ENCODE measurements at places on chromosomes 13 and 19. TPM values are rescaled to one million over a fixed set of nuclear protein-coding genes. Genes with fewer than 3 reads are reported as not detected.

FGF21 gene
- total RNA-seq, result not detected

KLK2 gene
- total RNA-seq, result not detected

GRCh38 chr19:41792513-41793413 is 3.6 kb upstream of the CEACAM3 start:
- H3K27ac ChIP-seq, result no peak overlapping the region
- no peak overlapping the region for H3K4me3 ChIP-seq
- no peak for DNase-seq

GRCh38 chr13:38967446-38967845 is 23.2 kb downstream of the STOML3 start:
- DNase-seq, result no peak
- H3K4me1 ChIP-seq, result no peaks in the 10 kb centered on the region
- H3K27me3 ChIP-seq, result no peaks in the 10 kb centered on the region
- H3K4me3 ChIP-seq, result no peak overlapping the region
- no peak overlapping the region for H3K27ac ChIP-seq
- H3K36me3 ChIP-seq, result no peaks in the 10 kb centered on the region

PRR36 gene
- total RNA-seq, result 0.26 TPM

- no peak overlapping the region for H3K4me3 ChIP-seq
- DNase-seq, result no peak
- H3K4me1 ChIP-seq, result peaks cover 9% of the 10 kb centered on the region
- no peaks in the 10 kb centered on the region for H3K36me3 ChIP-seq
- no peak overlapping the region for H3K27ac ChIP-seq
- H3K27me3 ChIP-seq, result no peaks in the 10 kb centered on the region
Observed at GRCh38 chr13:27605099-27605498, 15.2 kb downstream of the LNX2 start.

- no peak for DNase-seq
- H3K27me3 ChIP-seq, result no peaks in the 10 kb centered on the region
- H3K36me3 ChIP-seq, result no peaks in the 10 kb centered on the region
- peaks cover 18% of the 10 kb centered on the region for H3K4me1 ChIP-seq
Observed at GRCh38 chr13:100129605-100130004, 40.7 kb downstream of the PCCA start.

DNA sequence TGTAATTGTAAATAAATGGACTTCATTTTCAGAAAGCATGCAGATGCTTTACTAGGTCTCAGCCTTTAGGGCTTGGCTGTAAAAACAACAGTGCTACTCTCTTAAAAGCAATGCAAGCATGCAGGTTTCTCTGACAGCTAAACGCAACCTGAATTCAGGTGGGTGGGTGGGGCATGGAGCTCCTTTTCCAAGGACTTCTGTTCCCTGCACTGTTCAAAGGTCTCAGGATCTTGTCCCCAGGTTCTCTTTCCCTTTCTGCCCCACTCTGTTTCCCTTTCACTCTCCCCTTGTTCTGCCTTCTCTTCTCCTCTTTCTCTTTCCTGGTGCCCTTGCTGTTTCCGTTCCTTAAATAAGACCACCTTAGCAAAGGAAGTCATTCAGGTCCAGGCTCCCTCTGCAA is 1527.5 kb upstream of the SLC10A2 start:
- no peaks in the 10 kb centered on the region for H3K36me3 ChIP-seq
- H3K27ac ChIP-seq, result no peak overlapping the region
- no peaks in the 10 kb centered on the region for H3K4me1 ChIP-seq
- H3K27me3 ChIP-seq, result no peaks in the 10 kb centered on the region

DNA sequence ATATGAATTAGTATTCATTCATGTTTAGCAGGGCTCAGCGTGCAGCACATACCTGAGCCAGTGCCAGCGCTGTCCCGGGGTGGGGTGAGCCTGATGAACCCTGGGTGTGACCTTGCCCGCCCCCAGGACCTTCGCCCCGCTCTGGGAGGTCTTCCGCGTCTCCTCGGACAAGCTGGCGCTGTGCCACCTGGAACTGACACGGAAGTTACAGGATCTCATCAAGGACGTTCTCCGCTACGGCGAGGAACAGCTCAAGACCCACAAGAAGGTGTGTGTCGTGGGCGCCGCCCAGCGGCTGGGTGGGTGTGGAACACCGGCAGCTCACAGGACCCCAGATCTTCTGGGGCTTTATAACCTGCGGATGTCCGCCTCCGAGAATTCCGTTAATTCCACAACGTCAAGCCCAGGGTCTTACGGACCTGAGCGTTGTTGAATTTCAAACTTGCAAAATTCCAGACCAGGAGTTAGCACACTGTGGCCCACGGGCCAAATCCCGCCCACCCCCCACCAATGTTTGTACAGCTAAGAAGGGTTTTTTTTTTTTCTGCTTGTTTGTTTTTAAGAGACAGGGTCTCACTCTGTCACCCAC is 15.4 kb downstream of the FCHO1 start:
- no peaks in the 10 kb centered on the region for H3K27me3 ChIP-seq
- peak; percentile 78 for DNase-seq
- H3K4me1 ChIP-seq, result peaks cover 12% of the 10 kb centered on the region
- no peaks in the 10 kb centered on the region for H3K36me3 ChIP-seq

GRCh38 chr13:99303863-99304521 is 3.2 kb downstream of the GPR183 start:
- no peak for DNase-seq
- peaks cover 6% of the 10 kb centered on the region for H3K36me3 ChIP-seq
- H3K4me3 ChIP-seq, result peak overlapping the region; percentile 23
- H3K27ac ChIP-seq, result no peak overlapping the region
- no peaks in the 10 kb centered on the region for H3K27me3 ChIP-seq

ENOX1 gene
- 0.40 TPM for total RNA-seq

DNA sequence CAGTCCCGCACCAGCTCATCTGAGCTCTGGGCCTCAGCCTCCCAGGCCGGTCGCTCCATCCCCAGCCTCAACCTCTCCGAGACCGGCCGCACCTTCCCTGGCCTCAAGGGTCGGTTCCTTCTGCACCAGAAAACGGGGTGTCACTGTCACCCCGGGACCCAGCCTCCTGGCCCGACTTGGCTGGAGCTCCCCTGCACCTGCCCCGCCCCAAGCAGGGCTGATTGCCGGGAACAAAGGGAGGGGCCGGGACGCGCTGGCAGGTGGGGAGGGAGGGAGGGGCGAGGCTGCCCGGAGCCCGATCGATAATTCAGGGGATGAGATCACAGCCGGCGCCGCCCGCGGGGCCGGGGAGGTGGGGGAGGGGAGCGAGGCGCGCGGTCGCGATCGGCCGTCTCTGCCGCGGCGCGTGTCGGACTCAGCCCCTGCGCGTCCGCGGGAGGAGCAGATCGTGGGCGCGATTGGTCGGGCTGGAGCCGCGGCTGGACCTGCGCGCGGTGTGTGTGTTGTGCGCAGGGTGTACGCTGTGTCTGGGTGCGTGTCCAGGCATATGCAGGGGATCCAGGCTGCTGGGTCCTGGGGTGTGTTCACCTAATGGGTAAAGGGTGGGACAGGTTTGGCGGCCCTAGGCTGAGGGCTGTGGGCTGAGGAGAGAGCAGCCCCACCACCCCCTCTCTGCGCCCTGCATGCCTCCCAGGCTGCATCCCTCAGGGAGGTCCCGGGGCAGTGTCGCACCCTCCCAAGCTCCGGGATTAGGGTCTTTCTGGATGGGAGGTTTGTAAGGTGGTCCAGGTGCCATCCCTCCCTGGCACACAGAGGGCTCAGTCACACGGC is 1.1 kb upstream of the SHC2 start:
- peaks cover 14% of the 10 kb centered on the region for H3K27me3 ChIP-seq
- peaks cover 22% of the 10 kb centered on the region for H3K4me1 ChIP-seq
- no peaks in the 10 kb centered on the region for H3K36me3 ChIP-seq
- peak overlapping the region; percentile 74 for H3K4me3 ChIP-seq
- peak overlapping the region; percentile 48 for H3K27ac ChIP-seq
- no peak for DNase-seq

CA11 gene
- 8.8 TPM for total RNA-seq

GRCh38 chr13:18232994-18233782 is 948.4 kb downstream of the TUBA3C start:
- no peaks in the 10 kb centered on the region for H3K36me3 ChIP-seq
- no peak overlapping the region for H3K27ac ChIP-seq
- no peaks in the 10 kb centered on the region for H3K27me3 ChIP-seq
- no peaks in the 10 kb centered on the region for H3K4me1 ChIP-seq

DNA sequence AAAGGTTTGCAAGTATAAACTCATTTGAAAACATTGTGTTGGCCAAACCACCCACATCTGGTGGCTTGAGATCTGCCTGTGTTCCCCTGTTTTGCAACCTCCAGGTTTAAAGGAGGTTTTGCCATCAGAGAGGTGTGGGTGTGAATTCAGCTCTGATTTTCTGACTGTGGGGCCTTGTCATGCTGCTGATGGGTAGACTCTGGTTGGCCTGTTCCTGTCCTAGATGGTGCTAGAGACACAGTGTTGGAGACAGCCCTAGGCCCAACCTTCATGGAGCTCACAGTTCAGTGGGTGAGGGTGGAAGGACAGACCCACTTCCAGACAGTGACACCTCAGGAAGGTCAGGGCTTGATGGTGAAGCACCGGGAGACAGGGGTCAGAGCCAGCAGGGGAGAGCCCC is 7.5 kb downstream of the RAB4B start:
- H3K36me3 ChIP-seq, result peaks cover 30% of the 10 kb centered on the region
- no peak overlapping the region for H3K4me3 ChIP-seq
- no peaks in the 10 kb centered on the region for H3K4me1 ChIP-seq
- DNase-seq, result no peak

SOHLH2 gene
- not detected for total RNA-seq

DNA sequence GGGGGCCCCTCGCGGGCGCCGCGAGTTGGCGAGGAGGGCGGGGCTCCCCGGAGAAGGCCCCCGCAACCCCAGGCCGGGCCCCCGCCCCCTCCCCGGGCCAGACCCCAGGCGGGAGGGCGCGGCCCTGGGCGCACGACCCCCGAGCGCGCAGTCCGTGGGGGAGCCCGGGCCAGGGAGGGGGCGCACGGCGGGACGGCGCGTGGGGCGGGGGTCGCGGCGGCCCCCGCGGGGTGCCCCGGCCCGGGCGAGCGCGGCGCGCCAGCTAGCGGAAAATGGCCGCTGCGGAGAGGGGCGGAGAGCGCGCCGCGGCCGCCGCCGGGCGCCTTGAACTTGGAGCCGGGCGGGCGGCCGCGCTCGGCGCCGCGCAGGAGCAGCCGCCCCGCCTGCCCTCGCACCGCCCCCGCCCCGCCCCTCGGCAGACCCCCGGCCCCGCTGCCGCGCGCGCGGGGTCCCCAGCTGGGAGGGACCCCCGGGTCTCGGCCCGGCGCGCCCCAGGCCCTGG is 6.4 kb upstream of the NFIC start:
- no peaks in the 10 kb centered on the region for H3K36me3 ChIP-seq
- H3K27ac ChIP-seq, result peak overlapping the region; percentile 99
- no peaks in the 10 kb centered on the region for H3K27me3 ChIP-seq
- H3K4me3 ChIP-seq, result peak overlapping the region; percentile 84
- DNase-seq, result no peak

DNA sequence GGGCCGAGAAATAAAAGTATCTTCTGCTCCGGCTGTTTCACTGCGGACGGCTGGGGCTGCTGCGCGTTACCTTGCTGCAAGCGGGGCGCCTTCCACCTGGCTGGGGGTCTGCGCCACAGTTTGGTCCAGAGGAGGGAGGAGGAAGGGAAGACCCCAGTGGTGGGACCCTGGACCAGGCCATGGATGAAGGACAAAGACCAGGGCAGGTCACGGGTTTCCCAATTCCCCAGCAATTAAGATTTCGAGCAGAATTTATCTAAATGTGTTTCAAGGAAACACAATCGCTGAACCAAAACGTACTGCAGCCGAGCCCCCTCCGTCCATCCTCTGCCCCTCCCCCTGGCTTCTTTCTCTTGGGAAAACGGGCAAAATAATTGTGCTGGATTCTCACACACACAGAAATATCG is 2.9 kb downstream of the SOX1 start:
- H3K27me3 ChIP-seq, result peaks cover 100% of the 10 kb centered on the region
- no peak overlapping the region for H3K4me3 ChIP-seq
- peak; percentile 41 for DNase-seq
- no peaks in the 10 kb centered on the region for H3K36me3 ChIP-seq
- H3K27ac ChIP-seq, result no peak overlapping the region

DNA sequence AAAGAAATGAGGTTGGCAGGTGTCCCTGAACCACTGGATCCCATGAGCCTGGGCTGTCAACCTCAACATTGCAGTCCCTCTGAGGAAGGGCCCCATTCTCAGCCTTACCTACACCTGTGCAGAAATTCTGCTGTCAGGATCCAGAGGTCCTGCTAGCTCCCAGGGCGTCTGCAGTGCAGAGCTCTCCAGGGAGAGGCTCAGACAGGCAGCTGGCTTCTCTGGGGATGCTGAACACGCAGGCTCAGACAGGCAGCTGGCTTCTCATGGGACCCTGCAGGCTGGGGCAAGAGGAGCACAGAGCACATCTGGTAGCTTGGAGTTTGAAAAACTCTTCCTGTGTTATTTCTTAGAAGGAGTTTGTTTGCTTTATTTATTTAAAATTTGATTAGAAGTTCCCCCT is 50.9 kb downstream of the TMEM255B start:
- H3K27me3 ChIP-seq, result no peaks in the 10 kb centered on the region
- H3K36me3 ChIP-seq, result no peaks in the 10 kb centered on the region
- H3K4me1 ChIP-seq, result no peaks in the 10 kb centered on the region
- no peak overlapping the region for H3K27ac ChIP-seq
- H3K4me3 ChIP-seq, result no peak overlapping the region

GRCh38 chr13:62357887-62358645 is 942.4 kb upstream of the PCDH20 start:
- DNase-seq, result no peak
- H3K27ac ChIP-seq, result no peak overlapping the region
- H3K4me1 ChIP-seq, result no peaks in the 10 kb centered on the region
- H3K27me3 ChIP-seq, result no peaks in the 10 kb centered on the region

DNA sequence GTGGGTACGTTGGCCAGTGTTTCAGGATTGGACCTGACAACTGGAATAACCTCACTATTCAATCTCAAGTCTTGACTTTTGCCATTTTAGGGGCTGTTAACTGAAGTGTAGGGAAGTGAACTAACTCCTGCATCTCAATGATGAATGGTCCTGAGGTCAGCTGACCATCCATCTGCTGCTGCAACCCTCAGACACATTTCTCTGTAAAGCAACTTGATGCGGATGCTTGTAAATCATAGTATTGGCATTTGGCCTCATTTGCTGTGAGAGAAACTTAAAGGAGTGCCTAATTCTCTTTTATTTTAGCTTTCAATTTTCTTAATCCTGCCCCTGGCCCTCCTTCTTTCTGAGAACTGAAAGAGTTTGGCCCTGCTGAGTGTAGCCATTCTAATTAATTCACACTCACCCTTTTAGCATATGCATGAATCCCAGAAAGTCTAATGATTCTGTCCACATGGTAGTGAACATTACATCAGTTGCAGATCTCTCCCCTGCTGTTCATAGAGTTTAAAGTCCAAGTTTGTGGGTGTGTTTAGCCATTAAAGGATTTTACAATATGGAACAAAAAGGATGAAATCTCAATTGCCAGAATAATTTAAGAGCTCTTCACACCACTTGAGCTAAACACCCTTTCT is 1531.4 kb upstream of the SLC10A2 start:
- H3K27ac ChIP-seq, result no peak overlapping the region
- no peaks in the 10 kb centered on the region for H3K36me3 ChIP-seq

DMKN gene
- 6,229 TPM for total RNA-seq

DNA sequence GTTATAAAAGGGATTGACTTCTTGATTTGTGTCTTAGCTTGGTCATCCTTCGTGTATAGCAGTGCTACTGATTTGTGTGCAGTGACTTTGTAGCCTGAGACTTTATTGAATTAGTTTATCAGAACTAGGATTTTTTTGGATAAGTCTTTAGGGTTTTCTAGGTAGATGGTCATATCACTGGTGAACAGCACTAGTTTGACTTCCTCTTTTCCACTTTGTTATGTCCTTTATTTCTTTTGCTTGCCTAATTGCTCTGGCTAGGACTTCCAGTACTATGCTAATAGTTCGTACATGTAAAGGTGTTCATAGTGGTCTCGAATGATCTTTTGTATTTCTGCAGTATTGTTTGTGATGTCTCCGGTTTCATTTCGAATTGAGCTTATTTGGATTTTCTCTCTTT is 145.4 kb downstream of the DNAJC3 start:
- DNase-seq, result no peak
- no peaks in the 10 kb centered on the region for H3K27me3 ChIP-seq
- peaks cover 8% of the 10 kb centered on the region for H3K36me3 ChIP-seq
- no peaks in the 10 kb centered on the region for H3K4me1 ChIP-seq
- no peak overlapping the region for H3K27ac ChIP-seq

BSPH1 gene
- total RNA-seq, result not detected
